Thyroid gland (tissue), 4 donors: ENCODE measurements at places on chromosomes 2 and 18. TPM values are rescaled to one million over a fixed set of nuclear protein-coding genes. Genes with fewer than 3 reads are reported as not detected.
A peak's percentile ranks its signal among the peaks of the same experiment; 100 is the strongest.

DNA sequence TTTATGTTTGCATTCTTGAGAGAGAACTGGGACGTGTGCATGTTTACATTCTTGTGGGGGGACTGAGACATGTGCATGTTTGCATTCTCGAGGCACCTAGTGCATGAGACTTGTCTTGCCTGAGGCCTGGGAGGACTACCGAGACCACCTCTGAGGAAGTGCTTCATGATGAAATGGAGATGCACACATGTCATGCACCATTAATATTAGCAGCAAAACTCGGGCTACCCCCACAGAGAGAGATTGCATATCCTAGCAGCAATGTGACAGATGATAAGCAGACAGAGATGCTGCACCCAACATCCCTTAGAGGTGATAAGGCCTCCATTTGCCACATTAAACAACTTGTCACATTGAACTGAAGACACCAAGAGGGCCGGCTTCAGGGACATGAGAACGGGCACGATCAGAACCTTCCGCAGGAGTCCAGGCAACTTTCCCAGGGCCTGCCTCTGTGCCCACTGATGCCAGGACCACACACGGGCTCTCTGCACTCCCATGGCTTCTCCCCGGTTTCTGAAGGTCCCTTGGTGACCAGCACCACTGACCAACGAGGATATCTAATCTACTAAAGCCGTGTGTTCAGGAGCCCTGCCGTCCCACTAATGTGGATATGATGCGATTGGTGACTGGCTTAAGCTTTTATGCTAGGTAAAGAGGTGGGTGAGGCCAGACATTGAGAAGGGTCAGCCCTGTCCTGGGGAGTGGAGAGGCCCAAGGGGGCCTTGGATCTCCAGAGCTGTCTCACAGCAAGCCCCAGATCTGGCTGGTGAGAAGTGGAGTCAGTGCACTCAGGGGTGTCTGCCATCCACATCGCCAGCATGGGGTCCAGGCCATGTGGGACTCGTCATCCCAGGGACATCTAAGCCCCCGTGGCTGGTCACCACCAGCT is 208.3 kb downstream of the NDUFA10 start:
- no peak for DNase-seq
- no peak overlapping the region for H3K4me3 ChIP-seq
- H3K27me3 ChIP-seq: no peaks in the 10 kb centered on the region
- H3K4me1 ChIP-seq: peaks cover 17% of the 10 kb centered on the region
- H3K27ac ChIP-seq: no peak overlapping the region
- no peaks in the 10 kb centered on the region for H3K36me3 ChIP-seq

GRCh38 chr2:234258562-234259141 is 208.2 kb downstream of the SPP2 start:
- H3K4me3 ChIP-seq: no peak overlapping the region
- peaks cover 9% of the 10 kb centered on the region for H3K4me1 ChIP-seq
- no peak overlapping the region for H3K27ac ChIP-seq
- DNase-seq: no peak

Gene GAREM2
- 0.49 TPM for total RNA-seq

- H3K4me1 ChIP-seq: no peaks in the 10 kb centered on the region
- peak; percentile 78 for DNase-seq
- no peaks in the 10 kb centered on the region for H3K36me3 ChIP-seq
- no peaks in the 10 kb centered on the region for H3K27me3 ChIP-seq
Measured at GRCh38 chr18:46281185-46282176, 177.3 kb downstream of the HAUS1 start.

- no peak overlapping the region for H3K4me3 ChIP-seq
- H3K27me3 ChIP-seq: no peaks in the 10 kb centered on the region
- no peak for DNase-seq
- no peak overlapping the region for H3K27ac ChIP-seq
Measured at GRCh38 chr2:231655894-231656293, 52.4 kb upstream of the PTMA start.

GRCh38 chr2:156325688-156326525 is 6.6 kb downstream of the NR4A2 start:
- no peak for DNase-seq
- no peaks in the 10 kb centered on the region for H3K27me3 ChIP-seq
- no peaks in the 10 kb centered on the region for H3K4me1 ChIP-seq
- peaks cover 8% of the 10 kb centered on the region for H3K36me3 ChIP-seq
- no peak overlapping the region for H3K27ac ChIP-seq

DNA sequence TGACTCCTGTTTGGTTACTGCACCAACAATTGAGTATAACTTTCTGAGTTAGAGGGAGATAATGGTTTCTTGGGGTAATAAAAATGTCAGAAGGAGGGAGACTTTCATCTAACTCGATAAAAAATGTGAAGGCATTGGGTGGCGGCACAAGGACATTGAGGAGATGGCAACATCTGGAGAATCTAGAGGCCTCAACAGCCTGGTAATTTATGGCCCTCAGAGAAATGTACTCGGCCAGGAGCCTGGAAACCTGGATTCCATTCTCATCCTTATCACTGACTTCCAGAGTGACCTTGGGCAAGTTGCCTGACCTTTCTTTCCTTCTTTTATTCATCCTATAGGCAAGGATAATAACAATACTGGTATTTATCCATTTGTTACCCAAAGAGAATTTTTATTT is 173.5 kb upstream of the MEX3C start:
- DNase-seq: no peak
- no peaks in the 10 kb centered on the region for H3K27me3 ChIP-seq
- H3K4me3 ChIP-seq: no peak overlapping the region

Gene ABHD1
- 1.1 TPM for total RNA-seq

- no peak for DNase-seq
- no peaks in the 10 kb centered on the region for H3K27me3 ChIP-seq
- H3K36me3 ChIP-seq: no peaks in the 10 kb centered on the region
- no peak overlapping the region for H3K4me3 ChIP-seq
- H3K4me1 ChIP-seq: no peaks in the 10 kb centered on the region
Measured at GRCh38 chr18:65547046-65547445, 203.8 kb upstream of the CDH7 start.

DNA sequence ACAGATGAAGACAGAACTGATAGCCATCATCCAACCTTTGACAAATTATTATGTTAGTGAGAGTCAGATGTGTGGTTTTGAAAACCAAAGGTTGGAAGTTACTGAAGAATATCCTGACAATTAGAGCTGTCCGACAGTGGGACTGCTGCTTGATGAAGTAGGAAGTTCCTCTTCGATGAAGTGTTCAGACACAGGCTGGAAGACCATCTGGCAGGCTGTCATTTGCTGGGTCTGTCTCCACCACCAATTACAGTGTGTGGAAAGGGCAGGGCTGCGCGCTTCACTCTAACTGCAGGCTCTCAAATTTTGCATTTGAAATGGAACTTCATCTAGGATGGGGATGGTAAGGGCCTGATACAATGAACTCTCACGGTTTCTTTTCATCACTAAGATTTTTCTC is 313.8 kb downstream of the PIK3C3 start:
- no peak overlapping the region for H3K4me3 ChIP-seq
- no peak for DNase-seq
- no peaks in the 10 kb centered on the region for H3K27me3 ChIP-seq
- H3K4me1 ChIP-seq: peaks cover 17% of the 10 kb centered on the region
- H3K27ac ChIP-seq: no peak overlapping the region
- H3K36me3 ChIP-seq: no peaks in the 10 kb centered on the region

Gene CNDP1
- total RNA-seq: 0.25 TPM

DNA sequence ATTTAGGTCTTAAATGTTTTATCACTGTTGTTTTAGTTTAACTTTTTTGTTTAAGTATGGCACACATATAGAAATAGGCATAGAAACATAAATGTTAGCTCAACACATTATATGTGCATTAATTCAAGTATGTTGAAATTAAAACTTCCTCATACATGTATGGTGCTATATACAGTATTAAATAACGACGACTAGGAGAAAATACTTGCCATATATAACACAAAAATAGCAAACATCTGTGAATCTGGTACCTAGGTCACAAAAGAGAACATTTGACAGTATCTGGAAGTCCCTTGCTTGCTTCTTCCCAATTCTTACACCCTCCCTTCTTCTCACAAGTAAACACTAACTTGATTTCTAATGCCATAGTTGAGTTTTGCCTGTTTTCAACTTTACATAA is 38.4 kb downstream of the ZNF638 start:
- no peaks in the 10 kb centered on the region for H3K4me1 ChIP-seq
- H3K27me3 ChIP-seq: no peaks in the 10 kb centered on the region
- no peak overlapping the region for H3K4me3 ChIP-seq

Gene LCT
- not detected for total RNA-seq

- H3K27me3 ChIP-seq: no peaks in the 10 kb centered on the region
- H3K4me1 ChIP-seq: no peaks in the 10 kb centered on the region
- H3K27ac ChIP-seq: no peak overlapping the region
- H3K4me3 ChIP-seq: no peak overlapping the region
- no peak for DNase-seq
Measured at GRCh38 chr18:35983818-35984217, 11.3 kb downstream of the RMP24 start.

Gene MAP3K19
- 0.15 TPM for total RNA-seq

Gene XDH
- 0.13 TPM for total RNA-seq

- H3K4me3 ChIP-seq: peak within 1 kb of the TSS; percentile 69
- DNase-seq: peak; percentile 81
- H3K27ac ChIP-seq: peak within 1 kb of the TSS; percentile 94
Measured at GRCh38 chr18:6414723-6415417, at the start of gene L3MBTL4. Gene L3MBTL4 (minus strand): TSS chr18:6414911. CDS start chr18:6311625, 103,286 bp downstream.

GRCh38 chr2:66322506-66323260 is 112.2 kb upstream of the MEIS1 start:
- no peaks in the 10 kb centered on the region for H3K36me3 ChIP-seq
- no peak overlapping the region for H3K27ac ChIP-seq
- no peak overlapping the region for H3K4me3 ChIP-seq
- no peaks in the 10 kb centered on the region for H3K4me1 ChIP-seq

DNA sequence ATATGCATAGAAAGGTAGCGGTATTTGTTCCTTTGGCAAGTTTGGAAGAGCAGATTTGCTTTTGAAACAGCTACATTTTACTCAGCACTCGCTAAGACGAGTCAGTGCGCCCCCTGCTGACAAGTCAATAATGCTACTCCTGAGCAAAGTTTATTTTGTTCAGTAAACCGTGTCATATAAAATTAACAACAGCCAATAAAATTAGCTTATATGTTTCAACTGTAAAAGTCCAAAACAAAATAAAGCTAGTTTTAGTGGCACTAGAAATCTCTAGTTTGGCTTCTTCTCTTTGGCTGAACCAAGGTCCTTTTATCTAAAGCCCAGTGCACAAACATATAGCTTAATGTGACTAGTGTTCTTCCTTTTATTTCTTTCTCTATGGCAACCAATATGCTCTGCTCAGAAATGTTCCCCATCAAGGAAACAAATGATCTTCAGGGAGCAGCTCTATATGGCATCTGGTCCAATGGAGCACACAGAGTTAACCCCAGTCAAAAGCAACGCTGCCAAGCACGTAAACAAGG is 4.2 kb upstream of the POU3F3 start:
- H3K27me3 ChIP-seq: peaks cover 74% of the 10 kb centered on the region
- H3K4me1 ChIP-seq: peaks cover 22% of the 10 kb centered on the region
- H3K36me3 ChIP-seq: no peaks in the 10 kb centered on the region
- no peak overlapping the region for H3K27ac ChIP-seq

DNA sequence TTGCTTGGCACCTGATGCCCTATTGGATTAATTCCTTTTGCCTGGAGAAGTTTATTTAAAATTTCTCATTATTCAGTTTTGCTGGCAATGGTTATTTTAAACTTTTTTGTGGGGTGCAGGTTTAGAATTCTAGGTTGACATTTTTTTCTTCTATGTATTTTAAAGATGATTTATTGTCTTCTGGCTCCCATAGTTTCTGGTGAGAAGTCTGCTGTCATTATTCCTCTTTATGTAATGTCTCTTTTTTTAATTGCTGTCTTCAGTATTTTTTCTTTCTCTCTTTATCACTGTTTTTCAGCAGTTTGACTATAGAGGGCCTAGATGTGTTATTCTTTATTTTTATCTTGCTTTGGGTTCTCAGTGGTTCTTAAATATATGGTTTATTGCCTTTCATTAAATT is 182.2 kb upstream of the STON1 start:
- no peak for DNase-seq
- no peaks in the 10 kb centered on the region for H3K27me3 ChIP-seq
- H3K36me3 ChIP-seq: no peaks in the 10 kb centered on the region
- H3K4me3 ChIP-seq: no peak overlapping the region
- peaks cover 4% of the 10 kb centered on the region for H3K4me1 ChIP-seq
- H3K27ac ChIP-seq: no peak overlapping the region

Gene CXCR1
- total RNA-seq: 0.50 TPM

DNA sequence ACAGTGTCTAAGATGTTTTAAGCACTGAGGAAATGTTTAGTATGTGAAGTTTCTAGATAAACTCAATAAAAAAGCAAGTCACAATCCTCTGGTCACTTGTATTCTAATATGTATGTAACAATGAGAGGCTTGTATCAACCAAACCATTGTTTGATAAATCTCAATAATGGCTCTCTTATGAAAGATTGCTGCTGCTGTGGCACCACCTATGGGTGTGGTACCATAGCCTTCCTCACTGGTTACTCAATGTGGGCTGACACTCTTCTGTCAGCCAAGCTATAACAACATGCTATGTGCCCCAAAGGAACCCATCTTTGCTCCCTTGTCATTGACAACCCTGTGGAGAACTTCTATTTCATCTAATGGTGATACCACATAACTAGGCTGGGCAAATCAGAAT is 12.6 kb upstream of the RAB1A start:
- no peaks in the 10 kb centered on the region for H3K4me1 ChIP-seq
- no peaks in the 10 kb centered on the region for H3K27me3 ChIP-seq
- no peaks in the 10 kb centered on the region for H3K36me3 ChIP-seq
- no peak overlapping the region for H3K27ac ChIP-seq
- no peak overlapping the region for H3K4me3 ChIP-seq

DNA sequence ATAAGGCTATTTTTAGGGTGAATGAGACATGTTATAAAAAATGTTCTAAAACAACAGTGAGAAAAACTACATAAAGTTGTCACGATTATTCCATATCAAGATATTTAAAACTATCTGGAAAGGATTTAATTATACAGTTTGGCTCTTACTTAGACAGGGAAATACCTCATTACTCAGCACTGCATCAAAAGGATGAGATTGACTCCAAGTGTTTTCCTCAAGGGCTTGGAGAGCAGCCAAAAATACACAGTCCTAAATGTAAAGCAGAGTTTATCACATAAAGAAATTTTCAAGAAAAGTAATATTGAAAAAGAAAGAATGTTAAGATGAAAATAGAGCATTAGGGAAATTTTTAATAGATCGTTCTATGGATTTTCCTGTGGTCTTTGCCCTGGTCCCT is 285.5 kb upstream of the NETO1 start:
- H3K27ac ChIP-seq: no peak overlapping the region
- DNase-seq: no peak
- no peaks in the 10 kb centered on the region for H3K36me3 ChIP-seq
- no peaks in the 10 kb centered on the region for H3K4me1 ChIP-seq
- no peaks in the 10 kb centered on the region for H3K27me3 ChIP-seq
- no peak overlapping the region for H3K4me3 ChIP-seq

DNA sequence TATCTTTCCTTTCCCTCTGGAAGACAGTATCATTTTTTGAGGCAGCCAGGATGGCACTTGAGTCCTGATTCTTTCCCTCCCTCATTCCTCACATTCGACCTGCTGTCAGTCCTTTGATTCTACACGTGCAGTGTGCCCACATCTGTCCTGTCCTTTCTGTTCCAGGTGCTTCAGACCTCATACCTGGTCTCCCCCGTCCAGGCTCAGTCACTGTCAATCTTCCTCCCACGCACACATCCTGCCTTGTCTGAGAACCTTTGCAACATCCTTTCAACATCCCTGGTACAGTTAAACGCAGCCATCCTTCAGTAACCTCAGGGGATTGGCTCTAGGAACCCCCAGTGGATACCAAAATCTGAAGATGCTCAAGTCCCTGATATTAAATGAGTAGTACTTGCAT is 10.1 kb downstream of the BCL2 start:
- H3K27ac ChIP-seq: no peak overlapping the region
- H3K4me3 ChIP-seq: no peak overlapping the region
- H3K36me3 ChIP-seq: no peaks in the 10 kb centered on the region

GRCh38 chr2:238370823-238371372 is 50.6 kb downstream of the TRAF3IP1 start:
- no peak overlapping the region for H3K4me3 ChIP-seq
- no peaks in the 10 kb centered on the region for H3K36me3 ChIP-seq
- no peaks in the 10 kb centered on the region for H3K27me3 ChIP-seq
- H3K4me1 ChIP-seq: no peaks in the 10 kb centered on the region
- DNase-seq: peak; percentile 76

Gene AGXT
- not detected for total RNA-seq
